ENCODE measurements at places on chromosomes 2 and 18. TPM values are rescaled to one million over a fixed set of nuclear protein-coding genes. Genes with fewer than 3 reads are reported as not detected.

Gene GNAL
- 7.4 TPM for total RNA-seq

Gene GCG
- total RNA-seq: not detected

Gene SMYD5
- total RNA-seq: 25.1 TPM

Gene SPDYA
- 2.0 TPM for total RNA-seq

Gene POTEC
- not detected for total RNA-seq

Gene GDF7
- 1.2 TPM for total RNA-seq

Gene PRKAG3
- total RNA-seq: not detected

Gene NDUFAF7
- 14.6 TPM for total RNA-seq

Gene CAPN10
- total RNA-seq: 18.2 TPM

Gene ARHGEF4
- 9.4 TPM for total RNA-seq

Gene FAM237A
- not detected for total RNA-seq

Gene TRAPPC8
- 38.7 TPM for total RNA-seq

Gene RESP18
- not detected for total RNA-seq

Gene CFAP65
- total RNA-seq: not detected

Gene DSG1
- total RNA-seq: not detected

Gene MSH2
- total RNA-seq: 8.3 TPM

Gene CCDC85A
- total RNA-seq: 7.6 TPM

Gene KIF1A
- total RNA-seq: not detected

Gene NFU1
- 94.2 TPM for total RNA-seq

Gene ONECUT2
- 0.32 TPM for total RNA-seq

Gene EDAR
- not detected for total RNA-seq

Gene CGREF1
- total RNA-seq: 11.0 TPM

Gene GAD1
- total RNA-seq: not detected

Gene ARHGAP25
- total RNA-seq: 15.6 TPM

Gene MC5R
- not detected for total RNA-seq

Gene SLC25A12
- 12.2 TPM for total RNA-seq
